ENCODE measurements at places on chromosomes 3 and 15.
A peak's percentile ranks its signal among the peaks of the same experiment; 100 is the strongest.

DNA sequence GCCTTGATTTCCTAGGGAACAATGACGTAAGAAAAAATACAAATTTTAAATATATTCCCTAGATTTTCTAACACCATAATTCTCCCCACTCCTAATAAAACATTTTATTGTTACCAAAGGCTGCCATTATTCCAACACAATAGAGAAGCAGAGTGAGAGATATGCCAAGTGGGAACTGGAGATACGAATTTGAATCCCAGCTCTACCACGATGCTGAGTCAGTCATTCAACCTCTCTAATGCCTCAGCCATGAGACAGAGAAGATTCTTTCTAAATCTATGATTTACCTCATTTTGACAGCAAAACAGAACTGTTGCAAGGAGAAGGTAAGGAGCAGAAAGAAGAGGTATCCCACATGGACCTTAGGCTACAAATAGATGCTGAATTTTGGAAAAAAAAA, 112.5 kb downstream of the IGF2BP2 start:
- DNase-seq = no peak

DNA sequence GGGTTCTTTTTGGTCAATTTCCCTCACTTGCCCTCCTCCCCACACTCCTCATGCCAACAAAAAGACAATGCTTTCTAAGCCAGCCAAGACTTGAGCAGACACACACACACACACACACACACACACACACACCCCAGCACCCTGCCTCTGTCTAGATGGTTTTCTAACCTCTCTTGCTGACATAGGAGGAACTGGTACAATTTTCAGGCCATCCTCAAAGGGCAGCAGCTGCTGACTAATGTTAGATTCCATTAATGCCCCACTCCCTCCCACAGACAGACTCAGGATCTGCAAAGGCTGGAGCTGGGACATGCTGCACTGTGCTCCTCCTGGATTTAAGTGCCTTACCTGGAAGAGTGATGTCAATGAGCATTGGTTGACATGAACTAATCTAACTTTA, 438.4 kb downstream of the OCA2 start:
- no peak for DNase-seq

DNA sequence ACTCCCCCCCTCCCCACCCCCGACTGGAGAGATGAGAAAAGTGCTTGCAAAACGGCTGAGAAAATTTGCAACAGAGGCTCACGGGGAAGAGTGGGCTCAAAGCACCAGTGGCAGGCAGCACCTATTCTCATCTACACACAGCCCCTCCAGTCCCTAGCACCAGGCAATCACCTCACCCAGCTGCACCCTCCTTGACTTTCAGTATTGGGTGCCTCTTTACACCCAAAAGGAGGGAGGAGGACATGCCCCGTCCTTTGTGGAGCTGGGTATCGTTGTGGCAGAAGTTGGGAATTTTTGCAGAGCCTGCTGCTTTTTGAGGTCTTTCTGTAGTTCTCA, 182.8 kb upstream of the TOPAZ1 start:
- no peak for DNase-seq

GRCh38 chr3:60365360-60365759, 885.9 kb downstream of the FHIT start:
- DNase-seq = no peak

DNA sequence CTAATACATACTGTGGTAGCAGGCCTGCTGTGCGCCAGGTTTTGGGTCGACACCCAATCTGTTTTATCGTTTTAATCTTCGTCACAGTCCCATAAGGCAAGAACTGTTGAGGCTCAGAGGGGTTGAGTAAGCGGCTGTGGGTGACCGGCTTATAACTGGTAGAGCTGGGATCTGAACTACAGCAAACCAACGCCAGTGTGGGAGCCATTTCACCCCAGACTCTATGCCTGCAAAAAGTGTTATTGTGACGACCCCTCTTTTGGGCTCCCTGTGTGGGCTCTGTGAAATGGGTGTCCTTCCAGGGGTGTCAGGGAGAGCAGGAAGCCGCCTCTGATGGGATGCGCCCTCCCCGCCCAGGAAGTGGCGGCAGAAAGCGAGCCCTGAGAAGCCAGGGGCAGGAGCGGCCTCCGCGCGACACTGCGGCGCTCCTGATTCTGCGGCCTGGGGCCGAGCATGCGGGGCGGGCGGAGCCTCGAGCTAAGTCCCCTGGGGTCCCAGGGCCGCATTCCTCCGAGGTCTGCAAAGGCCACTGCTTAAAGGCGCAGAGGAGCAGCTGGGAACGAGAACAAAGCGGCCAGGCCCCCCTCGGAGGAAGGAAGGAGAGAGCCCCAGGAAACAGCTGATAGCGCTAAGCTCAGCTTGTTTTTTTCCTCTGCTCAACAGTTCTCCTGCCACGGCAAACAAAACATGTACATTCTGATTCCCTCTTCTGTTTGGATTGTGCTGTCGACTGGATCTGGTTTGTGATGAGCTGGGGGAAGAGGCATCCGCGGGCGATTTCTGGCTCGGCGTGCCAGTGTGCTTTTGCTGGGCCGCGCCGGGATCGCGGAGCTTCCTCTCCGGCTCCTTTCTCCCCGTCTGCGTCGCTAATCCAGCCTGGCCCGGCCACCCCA, 33.9 kb downstream of the GRK7 start:
- DNase-seq = peak; percentile 7

- no peak for DNase-seq
These were observed 18.4 kb upstream of the BCHE start for GRCh38 chr3:165855581-165855980.

- DNase-seq = no peak
These were observed 447.3 kb upstream of the CNTN3 start for GRCh38 chr3:75061806-75062205.

DNA sequence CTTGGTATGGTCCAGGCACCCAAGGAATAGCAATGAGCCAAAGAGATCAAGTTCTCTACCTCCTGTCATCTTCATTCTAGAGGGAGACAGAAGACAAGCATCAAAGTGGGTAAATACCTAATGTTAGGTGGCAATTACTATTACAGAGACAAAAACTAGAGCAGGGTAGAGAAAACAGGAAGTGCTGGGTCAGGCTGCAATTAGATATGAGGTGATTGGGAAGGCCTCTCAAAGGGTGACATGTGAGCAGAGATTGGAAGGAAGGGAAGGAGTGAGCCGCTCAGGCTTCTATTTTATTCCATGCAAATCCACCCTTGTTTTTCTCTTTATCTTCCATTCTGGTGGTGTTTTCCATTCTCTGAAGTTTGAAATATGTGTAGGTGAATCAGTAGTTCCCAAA, 37.4 kb downstream of the EBLN2 start:
- no peak for DNase-seq

- DNase-seq = no peak
These were observed at the start of gene HDC for GRCh38 chr15:50265620-50266019. Gene HDC (minus strand): TSS chr15:50265726. CDS start chr15:50265623, 103 bp downstream.

DNA sequence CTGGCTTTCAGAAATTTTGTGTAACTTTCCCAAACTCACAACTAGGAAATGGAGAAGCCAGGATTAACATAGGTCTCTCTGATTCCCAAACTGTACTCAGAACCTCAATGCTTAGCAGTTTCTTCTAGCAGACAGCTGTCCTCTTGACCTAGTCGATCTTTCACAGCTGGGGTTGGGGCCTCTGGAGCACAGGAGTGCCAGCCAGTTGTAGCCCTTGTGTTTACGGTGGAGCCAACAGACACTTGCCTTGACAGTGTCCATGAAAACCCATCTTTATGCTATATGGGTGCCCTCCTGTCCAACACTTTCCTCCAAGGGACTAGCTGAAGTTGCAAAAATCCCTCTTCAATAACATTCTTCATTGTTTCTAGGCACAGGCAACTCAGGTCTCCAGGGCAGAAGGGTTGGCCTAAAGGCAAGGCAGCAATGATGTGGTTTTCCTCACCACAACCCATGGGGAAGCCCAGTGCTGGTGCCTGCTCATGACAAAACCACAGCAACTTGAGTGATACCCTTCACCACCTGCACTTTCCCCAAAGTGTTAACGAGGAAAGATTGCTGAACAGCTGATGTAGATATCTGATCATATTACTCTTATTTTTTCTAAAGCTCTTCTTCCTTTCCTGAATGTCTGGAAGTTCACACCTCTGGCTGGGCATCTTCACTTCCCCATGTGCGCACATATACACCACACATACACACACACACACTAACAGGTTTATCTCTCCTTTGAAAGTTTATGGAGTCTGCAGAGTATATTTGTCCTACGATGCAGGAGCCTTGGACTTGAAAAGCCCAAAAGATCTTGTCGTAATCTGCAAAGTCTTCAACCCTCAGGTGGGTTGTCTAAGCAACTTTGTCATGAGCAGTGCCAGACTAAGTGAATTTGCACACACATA, 11.0 kb upstream of the KNG1 start:
- DNase-seq = no peak

- no peak for DNase-seq
These were observed 2.7 kb downstream of the TYRO3 start for GRCh38 chr15:41561777-41562145.

- no peak for DNase-seq
These were observed 187.9 kb upstream of the LYSMD4 start for GRCh38 chr15:99921101-99921500.

- DNase-seq = no peak
These were observed 861.3 kb downstream of the ZPLD1 start for GRCh38 chr3:103295974-103296570.

DNA sequence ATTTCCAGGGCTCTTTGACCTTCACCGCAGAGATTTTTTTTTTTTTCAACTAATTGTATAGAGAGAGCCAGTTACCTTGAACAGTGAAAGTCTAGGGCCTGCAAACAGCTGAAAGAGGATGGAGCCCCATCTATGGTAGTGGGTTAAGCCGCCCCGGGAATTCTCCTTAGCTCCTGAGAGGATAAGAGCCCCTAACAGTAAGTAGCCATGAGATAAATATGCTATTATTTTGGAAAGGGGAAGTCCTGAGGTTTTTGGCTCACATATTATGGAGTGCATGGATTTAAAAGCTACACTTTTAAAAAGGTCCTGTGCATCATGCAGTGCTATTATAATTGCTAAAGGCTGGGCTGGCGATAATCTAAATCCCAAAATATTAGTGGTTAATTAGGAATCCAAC, 115.0 kb downstream of the FBN1 start:
- no peak for DNase-seq

- DNase-seq = no peak
These were observed 15.9 kb upstream of the DOCK3 start for GRCh38 chr3:50658831-50659230.

DNA sequence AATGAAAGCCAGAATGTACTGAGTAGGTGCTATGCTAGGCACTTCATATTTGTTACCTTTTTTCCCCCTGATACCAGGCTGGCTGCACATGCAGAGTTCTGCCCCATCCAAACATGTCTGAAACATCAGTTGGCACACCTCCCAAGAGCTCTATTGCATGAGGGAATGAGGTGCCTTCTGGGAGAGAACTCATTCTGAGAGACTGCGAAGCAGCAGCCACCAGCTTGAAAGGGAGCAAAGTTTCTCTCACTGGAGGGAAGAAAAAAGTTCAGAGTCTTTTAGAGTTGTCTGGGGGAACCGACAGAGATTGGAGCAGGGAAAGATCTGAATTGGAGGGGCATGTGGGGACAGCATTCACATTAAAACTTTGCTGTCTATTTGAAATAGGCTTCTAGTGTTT, 84.1 kb downstream of the AGBL1 start:
- DNase-seq = no peak

Measured in stimulated activated CD8-positive, alpha-beta memory T cell treated with anti-CD3 and anti-CD28 coated beads, Interleukin-4, amount 100 ng/mL, for 1 hour (primary cell).